ENCODE measurements at places on chromosomes 4 and X.
A peak's percentile ranks its signal among the peaks of the same experiment; 100 is the strongest.

DNA sequence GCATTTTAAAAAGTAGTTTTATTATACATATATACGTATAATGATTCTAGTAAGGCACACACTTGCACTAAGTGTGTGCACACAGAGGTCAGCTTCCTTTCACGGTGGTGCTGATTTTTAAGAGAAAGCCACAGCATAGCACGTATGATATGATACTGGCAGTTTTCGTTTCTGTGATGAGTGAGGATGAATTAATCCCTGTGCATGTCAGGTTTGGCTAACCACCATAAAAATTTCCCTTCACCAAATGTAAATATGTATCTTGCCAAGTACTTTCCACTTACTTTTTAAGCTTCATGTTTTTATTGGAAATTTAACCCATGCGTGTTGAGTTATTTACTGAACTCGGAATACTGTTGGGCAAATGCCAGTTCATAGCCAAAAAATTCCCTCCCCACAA is 84.6 kb downstream of the SYNPO2 start:
- DNase-seq: no peak

DNA sequence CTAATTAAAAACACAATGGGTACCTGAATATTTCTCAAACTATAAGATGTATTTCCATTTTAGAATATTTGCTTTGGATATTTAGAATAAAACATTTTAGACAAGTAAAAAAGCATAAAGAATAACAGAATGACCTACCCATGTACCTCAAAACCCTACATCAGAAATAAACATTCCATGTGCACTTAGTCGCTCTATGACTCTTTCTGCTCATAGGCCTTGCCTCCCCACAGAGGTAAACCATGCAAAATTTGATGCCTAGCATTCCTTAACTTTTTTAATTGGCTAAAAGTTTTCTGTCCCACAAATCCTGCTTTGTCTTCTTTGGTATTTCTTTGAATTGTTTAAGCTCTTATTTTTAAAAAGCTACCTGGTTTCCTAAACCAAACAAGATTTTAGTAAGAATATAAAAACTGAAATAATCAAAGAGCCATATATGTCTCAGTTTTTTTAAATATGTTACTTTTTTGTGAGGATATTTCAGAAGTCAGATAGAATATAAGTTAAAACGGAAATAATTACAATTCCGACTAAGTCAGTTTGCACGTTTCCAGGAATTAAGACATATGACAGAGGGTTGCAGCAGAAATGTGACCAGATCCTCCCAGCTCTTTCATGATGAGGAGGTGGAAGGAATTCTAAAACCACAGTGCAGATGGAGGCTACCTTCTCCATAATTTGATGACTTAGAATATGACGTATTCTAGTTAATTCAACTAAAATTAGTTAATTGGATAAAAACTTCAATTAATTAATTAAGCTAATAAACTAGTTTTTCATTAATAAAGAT is 102.5 kb downstream of the FIP1L1 start:
- no peak for DNase-seq

GRCh38 chr4:112029771-112030171 is 115.5 kb upstream of the FAM241A start:
- DNase-seq: no peak

DNA sequence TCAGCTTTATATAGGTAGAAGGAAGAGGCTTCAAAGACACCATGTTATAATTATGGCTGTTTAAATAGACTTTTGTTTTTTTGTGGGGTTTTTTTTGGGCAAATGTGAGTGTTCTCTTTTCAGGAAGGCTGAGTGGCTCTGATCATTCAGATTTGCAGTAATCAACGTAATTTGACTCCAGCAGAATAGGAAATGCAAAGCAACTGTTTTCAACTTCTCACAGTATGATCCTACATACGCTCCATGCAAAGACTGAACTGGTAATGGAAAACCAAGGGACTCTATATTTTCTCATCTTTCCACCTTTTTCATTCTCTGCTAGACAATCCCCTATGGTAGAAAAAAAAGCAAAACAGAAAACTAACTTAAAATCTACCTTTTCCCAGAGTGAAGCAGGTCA is 10.8 kb downstream of the ADH1B start:
- DNase-seq: no peak

DNA sequence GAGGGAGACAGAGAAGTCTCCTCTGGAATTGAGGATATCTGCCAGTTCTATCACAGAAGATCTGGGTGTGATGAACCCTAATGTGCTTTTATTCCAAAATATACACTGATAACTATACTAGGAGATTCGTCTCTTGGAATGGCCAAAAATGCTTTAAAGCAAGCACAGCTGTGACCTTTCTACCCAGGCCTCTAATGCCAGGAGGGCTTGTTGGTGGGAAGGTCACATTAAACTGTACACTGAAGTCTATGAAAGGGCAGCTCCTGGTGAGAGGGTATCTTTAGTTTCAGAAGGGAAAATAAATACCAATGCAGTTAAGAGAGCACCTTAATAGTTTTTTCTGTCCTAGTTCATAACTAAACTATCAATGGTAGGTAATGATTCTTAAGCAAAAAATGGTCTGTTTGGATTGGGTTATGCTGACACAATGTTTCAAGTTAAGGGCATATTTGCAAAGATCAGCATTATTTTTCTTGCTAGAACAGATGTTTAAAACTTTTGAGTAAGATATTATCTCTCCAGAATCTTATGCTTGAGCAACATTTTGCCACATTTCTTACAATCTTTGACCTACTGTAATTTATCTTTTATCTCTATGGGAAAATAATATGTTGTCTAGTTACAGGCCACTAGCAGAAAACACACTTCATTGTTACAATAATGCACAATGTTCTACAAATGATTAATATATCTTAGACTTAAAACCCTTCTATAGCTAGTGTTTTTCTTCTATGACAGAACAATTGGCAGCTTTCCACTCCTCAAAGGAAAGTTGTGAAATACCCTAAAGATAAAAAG is 59.6 kb downstream of the SEC24D start:
- no peak for DNase-seq

GRCh38 chr4:92634882-92635281 is 331.1 kb downstream of the GRID2 start:
- DNase-seq: no peak

- DNase-seq: peak; percentile 9
These were observed 451.3 kb downstream of the TLL1 start for GRCh38 chr4:166324321-166324720.

GRCh38 chrX:131081772-131082740 is 23.9 kb downstream of the ARHGAP36 start:
- DNase-seq: no peak

- no peak for DNase-seq
These were observed 113.5 kb downstream of the PRKX start for GRCh38 chrX:3599802-3600430.

DNA sequence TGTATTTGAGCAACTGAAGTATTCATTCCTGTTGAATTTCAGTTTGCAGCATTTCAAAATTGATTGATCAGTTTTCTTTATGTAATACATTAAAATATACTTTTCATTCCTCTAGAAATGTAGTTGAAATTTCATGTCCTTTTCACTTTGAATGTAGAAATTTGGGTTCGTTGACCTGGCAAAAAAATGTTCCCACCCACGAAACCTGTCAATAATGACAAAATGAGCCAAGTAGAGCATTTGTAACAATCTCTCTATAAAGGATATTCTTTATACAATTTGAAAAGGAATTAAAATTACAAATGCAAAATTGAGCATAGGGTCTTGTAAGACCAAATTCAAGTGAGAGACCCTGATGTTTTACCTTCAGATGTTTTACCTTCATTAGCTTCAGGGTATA is 283.9 kb downstream of the ANKRD50 start:
- no peak for DNase-seq

DNA sequence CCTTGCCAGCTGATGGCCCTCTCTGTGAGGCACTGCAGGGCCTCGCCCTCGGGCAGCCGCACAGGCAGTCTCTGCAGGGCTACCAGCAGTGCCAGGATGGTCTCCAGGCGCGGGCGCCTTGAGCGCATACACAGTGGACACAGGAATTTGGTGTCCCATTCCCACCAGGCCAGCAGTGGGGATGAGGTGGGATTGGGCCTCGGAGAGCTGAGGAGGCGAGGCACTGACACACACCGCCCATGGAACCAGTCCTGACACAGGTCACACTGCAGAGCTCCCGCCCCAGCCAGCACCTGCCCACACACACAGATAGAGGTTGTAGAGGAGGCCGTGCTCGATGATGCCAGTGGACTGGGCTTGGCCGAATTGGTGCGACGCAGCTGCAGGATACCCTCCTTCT is 30.7 kb downstream of the KDM5C start:
- no peak for DNase-seq

GRCh38 chr4:34108391-34108790 is 2135.9 kb downstream of the ARAP2 start:
- no peak for DNase-seq

GRCh38 chrX:81662381-81662780 is 460.5 kb downstream of the SH3BGRL start:
- no peak for DNase-seq

GRCh38 chr4:185235843-185236503 is 26.6 kb downstream of the SNX25 start:
- DNase-seq: no peak

GRCh38 chrX:40331762-40332161 is 234.0 kb upstream of the BCOR start:
- DNase-seq: no peak

- no peak for DNase-seq
These were observed 108.2 kb downstream of the PCDH7 start for GRCh38 chr4:30828264-30828926.

GRCh38 chr4:730511-730910 is 24.9 kb downstream of the PCGF3 start:
- no peak for DNase-seq

DNA sequence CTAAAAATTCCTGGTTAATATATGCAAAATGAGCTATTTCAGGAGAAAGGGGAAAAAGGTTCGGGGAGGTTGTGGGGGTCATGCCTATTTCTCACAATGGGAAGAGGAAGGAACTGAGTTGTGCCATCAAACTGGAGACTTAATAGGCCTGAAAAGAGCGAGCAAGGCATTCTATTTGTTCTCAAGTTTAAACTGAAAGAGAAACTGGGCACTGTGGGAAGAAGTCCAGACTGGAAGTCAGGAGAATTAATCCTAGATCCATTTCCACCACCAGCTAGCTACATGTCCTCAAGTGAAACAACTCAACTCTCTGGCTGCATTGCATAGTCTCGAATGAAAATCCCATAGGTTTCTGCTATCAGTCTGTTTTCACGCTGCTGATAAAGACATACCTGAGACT is 50.6 kb downstream of the PPARGC1A start:
- DNase-seq: no peak

GRCh38 chr4:27894951-27895350 is 1034.3 kb downstream of the STIM2 start:
- DNase-seq: no peak

DNA sequence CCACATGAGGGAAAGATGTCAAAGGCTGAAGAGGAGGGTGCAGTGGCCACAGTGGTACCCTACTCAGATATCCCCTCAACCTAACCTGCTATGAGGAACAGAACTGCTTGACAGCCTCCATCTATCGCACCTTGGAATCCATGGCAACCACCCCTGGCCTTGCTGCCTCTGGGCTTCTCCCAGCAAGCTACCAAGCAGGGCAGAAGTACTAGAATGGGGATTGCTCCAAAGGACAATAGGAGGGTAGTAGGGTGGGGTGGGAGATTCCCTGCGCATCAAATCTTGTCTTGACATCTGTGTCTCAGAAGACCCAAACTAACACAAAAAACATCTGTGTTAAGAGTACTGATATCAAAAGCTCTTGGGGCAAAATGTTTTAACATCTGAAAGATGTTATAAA is 118.2 kb downstream of the FBXW7 start:
- DNase-seq: no peak

GRCh38 chrX:21730026-21730425 is 27.9 kb downstream of the SMPX start:
- no peak for DNase-seq

GRCh38 chr4:101018836-101019235 is 328.5 kb downstream of the PPP3CA start:
- DNase-seq: no peak

DNA sequence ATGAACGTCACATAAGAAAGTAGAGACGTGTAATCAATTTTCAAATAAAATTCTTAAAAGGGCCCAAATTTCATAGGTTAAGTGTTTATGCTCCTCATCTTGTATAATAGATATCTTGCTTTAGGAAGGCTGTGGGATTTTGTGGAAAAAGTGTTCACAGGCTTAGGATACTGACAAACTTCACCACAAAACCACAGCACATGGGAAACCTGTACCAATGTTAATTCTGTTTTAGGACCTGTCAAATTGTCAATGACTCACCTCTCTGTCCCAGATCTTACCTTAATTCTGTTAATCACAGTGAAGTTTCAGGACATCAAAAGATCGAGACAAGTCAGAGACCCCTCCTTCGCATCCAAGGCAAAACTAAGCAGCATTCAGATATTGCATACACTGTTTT is 24.2 kb downstream of the FGFBP1 start:
- no peak for DNase-seq

DNA sequence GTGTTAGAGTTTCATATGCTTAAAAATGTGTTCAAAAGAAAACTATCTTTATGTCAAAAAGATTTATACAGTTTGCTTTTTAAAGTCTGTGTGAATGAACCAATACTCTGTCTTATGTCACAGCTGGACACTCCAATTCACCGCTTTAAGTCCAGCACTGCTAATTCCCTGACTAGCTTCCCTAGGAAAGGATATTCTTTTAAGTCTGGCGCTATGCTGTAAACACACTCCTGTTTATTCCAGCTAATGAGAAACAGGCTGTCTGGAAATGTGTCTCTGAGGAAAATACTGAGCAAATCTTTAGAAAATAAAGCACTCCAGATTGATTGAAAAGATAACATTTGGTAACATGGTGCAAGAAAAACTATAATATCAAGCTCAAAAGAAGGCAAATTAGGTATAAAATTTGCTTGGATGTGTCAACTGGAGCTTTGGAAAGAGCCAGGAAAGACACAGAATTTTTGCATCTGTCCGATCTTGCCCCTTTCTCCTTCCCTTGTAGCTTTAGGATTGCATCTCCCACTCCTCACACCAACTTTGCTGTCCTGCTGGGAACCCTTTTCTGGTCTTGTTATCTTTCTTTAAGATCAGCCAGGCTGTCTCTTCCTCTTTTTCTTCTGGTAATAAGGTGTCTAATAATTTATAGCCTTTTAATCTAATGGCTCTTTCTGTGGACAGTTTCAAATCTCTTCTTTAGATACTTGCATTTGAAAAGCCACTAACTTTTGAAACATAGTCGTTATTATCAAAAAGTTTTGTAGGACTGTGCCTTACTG is 40.9 kb upstream of the VEGFC start:
- no peak for DNase-seq

DNA sequence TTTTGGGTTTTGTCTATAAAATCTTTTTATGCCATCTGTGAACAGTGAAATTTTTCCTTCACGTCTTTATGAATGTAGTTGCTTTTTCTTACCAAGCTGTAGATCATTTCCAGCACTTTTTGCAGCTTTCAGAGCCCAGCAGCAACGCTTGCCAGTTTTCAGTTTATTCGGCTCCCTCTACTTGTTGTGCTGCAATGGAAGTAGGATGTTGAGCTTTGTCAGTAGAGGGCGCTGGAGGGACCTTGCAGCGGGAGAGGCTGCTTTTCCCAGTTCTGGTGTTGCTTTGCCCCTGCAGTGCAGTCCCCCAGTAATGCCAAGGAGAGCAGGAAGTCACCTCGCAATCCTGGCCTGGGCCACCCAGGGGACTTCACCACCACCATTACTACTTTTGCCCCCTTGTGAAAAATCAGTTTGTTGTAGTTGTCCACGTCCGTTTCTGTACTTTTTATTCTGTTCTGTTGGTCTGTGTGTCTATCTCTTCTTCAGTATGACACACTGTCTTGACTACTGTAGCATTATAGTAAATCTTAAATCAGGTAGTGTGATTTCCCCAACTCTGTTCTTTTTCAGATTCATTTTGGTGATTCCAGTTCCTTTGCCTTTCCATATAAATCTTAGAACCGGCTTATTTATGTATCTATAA is 21.8 kb downstream of the CMC4 start:
- DNase-seq: peak; percentile 69
